Lung microvascular endothelial cell (primary cell): ENCODE measurements at places on chromosomes 3 and 15. TPM values are rescaled to one million over a fixed set of nuclear protein-coding genes. Genes with fewer than 3 reads are reported as not detected.

The KLF15 gene
- total RNA-seq = 1.5 and 8.1 TPM in 2 replicates

The DAZL gene
- not detected in 2 replicates for total RNA-seq

The SLC22A14 gene
- total RNA-seq = not detected in 2 replicates

The ZMYND10 gene
- total RNA-seq = 0.20 and 0.22 TPM in 2 replicates

The CACNA1D gene
- total RNA-seq = not detected in 2 replicates

The ACTC1 gene
- not detected in 2 replicates for total RNA-seq

The RBP2 gene
- total RNA-seq = not detected in 2 replicates

The TMOD2 gene
- 13.5 and 29.2 TPM in 2 replicates for total RNA-seq

The A4GNT gene
- not detected in 2 replicates for total RNA-seq

The MRPL3 gene
- 38.9 and 50.6 TPM in 2 replicates for total RNA-seq

The SYNPR gene
- total RNA-seq = not detected in 2 replicates

The PCNP gene
- total RNA-seq = 55.4 and 58.3 TPM in 2 replicates

The B4GALT4 gene
- 3.0 and 3.5 TPM in 2 replicates for total RNA-seq

The CD276 gene
- total RNA-seq = 21.4 and 41.4 TPM in 2 replicates

The PRR23A gene
- not detected in 2 replicates for total RNA-seq

The CD96 gene
- total RNA-seq = not detected in 2 replicates

The HACD3 gene
- total RNA-seq = 83.0 and 87.5 TPM in 2 replicates

The PRSS50 gene
- not detected in 2 replicates for total RNA-seq

The ANKRD28 gene
- total RNA-seq = 40.3 and 72.4 TPM in 2 replicates

The PDZRN3 gene
- total RNA-seq = under 0.01 TPM in 1 of 2 replicates, not detected in the other

The STAC gene
- 0.40 and 2.6 TPM in 2 replicates for total RNA-seq

The CRABP1 gene
- total RNA-seq = not detected in 2 replicates

The CFAP91 gene
- total RNA-seq = 0.22 TPM in 1 of 2 replicates, not detected in the other

The CHST13 gene
- total RNA-seq = not detected in 2 replicates

The SERINC4 gene
- not detected in 2 replicates for total RNA-seq

The CPN2 gene
- total RNA-seq = not detected in 2 replicates

The BRPF1 gene
- total RNA-seq = 10.5 and 18.7 TPM in 2 replicates

The ALS2CL gene
- 3.7 and 5.8 TPM in 2 replicates for total RNA-seq

The MEGF11 gene
- under 0.01 TPM in 1 of 2 replicates, not detected in the other for total RNA-seq

The GABRR3 gene
- total RNA-seq = not detected in 2 replicates

The GABRG3 gene
- total RNA-seq = not detected in 2 replicates

The SLC12A8 gene
- under 0.01 and 0.20 TPM in 2 replicates for total RNA-seq

The LTK gene
- under 0.01 TPM in 1 of 2 replicates, not detected in the other for total RNA-seq

The ADGRG7 gene
- total RNA-seq = not detected in 2 replicates

The GRAMD2A gene
- total RNA-seq = under 0.01 TPM in 1 of 2 replicates, not detected in the other

The DOCK3 gene
- total RNA-seq = under 0.01 TPM in 1 of 2 replicates, not detected in the other

The HYAL1 gene
- total RNA-seq = 3.1 and 5.8 TPM in 2 replicates

The C2CD4A gene
- 0.60 and 0.87 TPM in 2 replicates for total RNA-seq

The SI gene
- not detected in 2 replicates for total RNA-seq

The KCNAB1 gene
- 0.65 and 2.0 TPM in 2 replicates for total RNA-seq

The C3orf85 gene
- not detected in 2 replicates for total RNA-seq

The CCR8 gene
- total RNA-seq = not detected in 2 replicates

The CASR gene
- total RNA-seq = not detected in 2 replicates

The CORO2B gene
- 0.20 and 1.3 TPM in 2 replicates for total RNA-seq

The HEMK1 gene
- total RNA-seq = 2.6 and 2.8 TPM in 2 replicates

The ZBBX gene
- total RNA-seq = not detected in 2 replicates

The NFKBIZ gene
- 5.7 and 8.9 TPM in 2 replicates for total RNA-seq

The CRYGS gene
- total RNA-seq = 0.87 and 1.2 TPM in 2 replicates

The ACKR2 gene
- total RNA-seq = 4.8 and 71.4 TPM in 2 replicates

The GNAT1 gene
- not detected in 2 replicates for total RNA-seq
